Bronchial epithelial cell (primary cell): ENCODE measurements at places on chromosomes 16 and 17.

- DNase-seq = peak; percentile 80
These were observed at the start of gene TMEM106A for GRCh38 chr17:43211480-43212402. TSS of gene TMEM106A (plus strand) at chr17:43211875. CDS start at chr17:43213042, 1,167 bp downstream.

DNA sequence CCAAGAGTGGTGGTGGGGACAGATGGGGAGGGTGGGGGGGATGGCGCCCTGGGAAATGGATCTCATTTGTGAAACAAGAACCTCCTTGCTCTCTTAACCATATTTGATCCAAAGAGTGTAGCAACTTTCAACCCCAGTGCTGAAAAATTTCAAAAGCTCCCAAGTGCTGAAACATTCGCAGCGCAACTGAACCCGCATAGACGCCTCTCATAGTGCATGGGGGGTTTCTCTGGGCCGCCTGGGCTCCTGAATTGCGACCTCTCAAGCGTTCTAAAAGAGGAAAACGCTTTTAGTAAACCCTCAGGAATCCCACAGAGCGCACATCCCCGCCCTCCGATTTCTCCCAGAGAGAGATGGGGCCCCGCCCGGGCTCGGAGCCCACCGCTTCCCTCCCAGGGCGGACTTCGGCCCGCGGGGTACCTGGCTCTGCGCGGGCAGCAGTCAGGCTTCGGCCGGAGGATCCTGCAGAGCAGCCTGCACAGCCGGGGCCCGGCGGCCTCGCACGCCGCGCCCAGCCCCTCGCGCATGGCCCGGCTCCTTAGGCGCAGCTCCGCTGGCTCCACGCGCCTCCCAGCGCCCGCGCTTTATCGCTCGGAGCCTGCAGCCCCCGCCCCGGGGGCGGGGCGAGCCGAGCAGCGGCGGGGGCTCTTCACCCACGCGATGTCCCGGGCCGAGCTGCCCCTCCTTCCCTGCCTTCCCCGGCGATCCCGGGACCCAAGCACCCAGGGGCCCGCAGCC is 7.0 kb downstream of the NOS2 start:
- DNase-seq = no peak

GRCh38 chr16:57938936-57939871 is 31.7 kb downstream of the CNGB1 start:
- DNase-seq = peak; percentile 79

DNA sequence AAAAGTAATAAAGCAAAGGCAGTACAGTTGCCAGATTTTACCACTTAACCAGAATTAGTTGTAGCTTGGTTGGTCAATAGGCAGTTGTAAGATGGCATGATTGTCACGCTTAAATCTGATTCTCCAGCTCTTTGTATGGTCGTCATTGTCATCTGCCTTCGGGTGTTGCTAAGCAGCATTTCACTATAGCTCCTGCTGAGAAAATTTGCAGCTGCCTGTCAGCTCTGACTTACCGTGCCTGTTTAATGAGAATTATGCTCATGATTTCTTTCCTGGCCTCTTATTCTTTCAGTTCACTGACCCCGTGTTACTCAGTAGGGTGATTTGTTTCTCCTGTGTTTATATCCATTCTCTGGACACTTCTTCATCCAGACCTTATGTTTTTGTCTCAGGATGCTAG is 66.7 kb downstream of the TANGO6 start:
- DNase-seq = no peak

GRCh38 chr17:35159940-35160339 is 12.3 kb downstream of the UNC45B start:
- DNase-seq = peak; percentile 59
